AG10803 (cell line): ENCODE measurements at places on chromosomes 16 and 17.

DNA sequence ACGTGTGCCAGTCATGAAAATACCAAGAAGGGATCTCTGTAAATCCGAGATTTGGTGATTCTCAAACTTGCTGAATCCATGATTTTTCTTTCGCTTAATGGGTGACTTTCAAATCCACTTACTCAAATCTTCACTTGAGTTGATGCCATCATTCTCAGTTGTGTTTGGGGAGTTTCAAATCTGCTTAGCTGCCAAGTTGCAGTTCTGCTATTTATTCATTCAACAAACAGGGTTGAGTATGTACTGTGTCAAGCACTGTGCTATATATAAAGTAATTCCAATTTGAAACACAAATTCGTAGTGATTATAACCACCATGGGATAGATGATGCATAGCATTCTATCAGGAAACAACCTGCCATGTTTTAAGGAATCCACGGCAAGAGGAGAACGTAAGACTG, 394.3 kb downstream of the CDH13 start:
- no peak for DNase-seq

- no peak for DNase-seq
These were observed 13.4 kb upstream of the SLC38A8 start for GRCh38 chr16:84055801-84056634.

GRCh38 chr16:57693550-57693949, 1.1 kb upstream of the DRC7 start:
- DNase-seq = no peak

DNA sequence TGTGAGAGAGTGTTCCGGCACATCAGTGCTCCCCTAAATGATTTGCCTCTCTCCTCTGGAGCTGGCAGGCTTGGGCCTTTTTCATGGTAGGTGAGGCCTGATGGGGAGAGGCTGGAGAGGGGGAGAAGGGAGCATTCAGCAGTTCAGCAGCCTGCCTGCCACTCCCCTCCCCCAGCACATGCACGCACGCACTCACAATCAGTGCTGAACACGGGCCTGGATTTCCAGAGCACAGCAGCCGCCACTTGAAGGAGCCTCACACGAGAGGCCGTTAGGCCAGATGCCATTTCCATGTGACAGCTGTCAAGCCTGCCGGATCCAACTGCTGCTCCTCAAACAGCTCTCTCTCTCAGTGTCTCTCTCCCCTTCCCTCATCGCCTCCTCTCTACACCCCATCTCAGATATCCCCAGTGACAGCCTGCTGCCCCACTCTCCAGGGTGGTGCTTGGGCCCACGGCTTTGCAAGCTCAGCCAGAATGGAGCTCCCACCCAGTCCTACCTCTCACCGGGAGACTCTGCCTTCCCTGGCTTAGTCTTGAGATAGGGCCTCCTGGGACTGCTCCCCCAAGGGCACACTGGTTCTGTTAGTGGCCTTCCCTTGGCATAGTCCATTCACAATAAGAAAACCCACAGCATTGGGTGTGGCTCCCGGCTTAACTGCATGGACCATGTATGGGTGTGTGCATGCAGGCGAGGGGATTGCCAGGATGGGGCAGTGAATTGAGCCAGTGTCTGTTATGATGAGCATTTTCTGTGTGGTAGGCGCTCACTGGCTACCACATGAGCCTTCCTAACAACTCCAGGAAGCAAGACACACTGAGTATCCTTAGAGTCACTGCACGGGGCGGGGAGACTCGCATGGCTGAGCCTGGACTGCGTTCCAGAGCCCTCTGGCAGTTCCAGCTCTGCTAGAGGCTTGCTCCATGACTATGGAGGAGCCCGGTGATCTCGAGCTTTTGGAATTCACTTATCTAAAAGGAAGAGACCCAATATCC, 226.2 kb downstream of the CCDC182 start:
- DNase-seq = no peak

GRCh38 chr16:48405907-48406306, 20.7 kb upstream of the SIAH1 start:
- DNase-seq = no peak

DNA sequence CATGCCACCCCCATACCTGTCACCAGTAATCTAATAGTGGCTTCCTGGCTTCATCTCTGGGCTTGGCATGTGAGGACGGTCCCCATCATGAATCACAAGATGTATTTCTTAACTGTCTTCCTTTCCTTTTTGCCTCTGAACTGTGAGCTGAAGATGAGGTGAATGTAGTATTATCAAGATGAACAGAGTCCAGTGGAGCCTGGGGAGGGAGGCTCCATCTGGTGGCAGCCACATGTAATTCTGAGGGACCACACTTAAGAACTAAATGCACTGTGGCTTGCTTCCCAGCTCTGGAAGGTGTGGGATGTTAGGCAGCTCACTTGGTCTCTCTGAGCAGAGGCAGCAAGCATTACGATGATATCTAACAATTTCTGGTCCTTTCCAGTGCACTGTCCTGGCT, 354.9 kb upstream of the ASIC2 start:
- peak; percentile 18 for DNase-seq

DNA sequence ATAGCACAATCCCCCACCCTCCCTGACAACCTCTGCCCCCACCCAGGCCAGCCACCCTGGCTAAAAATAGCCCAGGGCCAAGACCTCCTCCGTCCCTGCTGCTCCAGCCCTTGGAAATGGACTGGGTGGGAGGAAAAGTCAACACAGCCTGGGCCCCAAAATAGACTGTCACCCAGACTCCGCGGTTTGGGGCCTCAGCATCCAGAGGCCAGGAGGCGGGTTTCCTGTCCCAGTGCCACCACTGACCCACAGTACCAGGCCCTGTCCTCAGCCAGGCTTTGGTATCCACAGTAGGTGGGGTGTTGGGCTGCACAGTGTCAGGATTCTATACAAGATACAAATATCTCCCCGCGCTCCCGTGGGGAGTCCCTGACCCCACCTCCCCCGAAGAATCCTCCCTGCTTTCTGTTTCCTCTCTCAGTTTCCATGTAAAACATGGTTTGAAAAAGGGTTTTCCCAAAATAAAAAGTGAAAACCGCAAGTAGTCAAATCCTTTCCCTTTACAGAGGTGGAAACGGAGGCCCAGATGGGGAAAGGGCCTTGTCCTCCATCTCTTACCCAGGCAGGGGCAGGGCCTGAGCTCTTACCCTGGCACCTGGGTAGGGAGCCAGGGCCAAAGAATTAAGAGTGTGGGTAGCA, 20.1 kb downstream of the CPNE2 start:
- no peak for DNase-seq

DNA sequence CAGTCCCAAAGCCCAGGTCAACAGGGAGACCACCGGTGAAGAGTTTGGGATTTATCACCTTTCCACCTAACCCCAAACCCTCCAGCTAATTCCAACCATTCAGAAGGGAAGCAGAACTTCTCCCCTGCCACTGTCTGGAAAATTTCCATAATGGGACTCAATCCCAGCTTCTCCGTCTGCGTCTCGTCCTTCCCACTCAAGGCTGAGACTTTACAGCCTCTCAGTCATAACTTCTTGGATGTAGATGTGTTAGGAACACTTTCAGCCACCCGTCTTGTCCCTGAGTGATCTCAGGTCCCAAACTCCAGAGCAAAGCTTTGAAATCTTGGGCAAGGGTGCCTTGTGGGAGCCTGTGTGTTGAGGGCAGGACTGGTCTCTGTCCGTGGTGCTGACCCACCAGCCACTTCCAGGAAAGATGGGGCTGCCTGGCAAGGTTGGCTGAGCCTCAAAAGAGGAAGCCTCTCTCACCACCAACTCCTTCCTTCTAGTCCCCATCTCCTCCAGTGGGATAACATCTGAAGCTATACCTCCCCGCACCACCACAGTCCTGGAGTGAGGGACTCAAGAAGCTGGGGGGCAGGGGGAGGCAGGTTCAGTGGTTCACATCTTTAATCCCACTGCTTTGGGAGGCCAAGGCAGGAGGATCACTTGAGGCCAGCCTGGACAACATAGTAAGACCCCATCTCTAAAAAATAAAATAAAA, 9.3 kb downstream of the GAS2L2 start:
- peak; percentile 24 for DNase-seq

GRCh38 chr16:54176376-54176901, 110.1 kb downstream of the IRX3 start:
- DNase-seq = peak; percentile 9

GRCh38 chr17:73089322-73090317, 2.9 kb downstream of the SLC39A11 start:
- no peak for DNase-seq

DNA sequence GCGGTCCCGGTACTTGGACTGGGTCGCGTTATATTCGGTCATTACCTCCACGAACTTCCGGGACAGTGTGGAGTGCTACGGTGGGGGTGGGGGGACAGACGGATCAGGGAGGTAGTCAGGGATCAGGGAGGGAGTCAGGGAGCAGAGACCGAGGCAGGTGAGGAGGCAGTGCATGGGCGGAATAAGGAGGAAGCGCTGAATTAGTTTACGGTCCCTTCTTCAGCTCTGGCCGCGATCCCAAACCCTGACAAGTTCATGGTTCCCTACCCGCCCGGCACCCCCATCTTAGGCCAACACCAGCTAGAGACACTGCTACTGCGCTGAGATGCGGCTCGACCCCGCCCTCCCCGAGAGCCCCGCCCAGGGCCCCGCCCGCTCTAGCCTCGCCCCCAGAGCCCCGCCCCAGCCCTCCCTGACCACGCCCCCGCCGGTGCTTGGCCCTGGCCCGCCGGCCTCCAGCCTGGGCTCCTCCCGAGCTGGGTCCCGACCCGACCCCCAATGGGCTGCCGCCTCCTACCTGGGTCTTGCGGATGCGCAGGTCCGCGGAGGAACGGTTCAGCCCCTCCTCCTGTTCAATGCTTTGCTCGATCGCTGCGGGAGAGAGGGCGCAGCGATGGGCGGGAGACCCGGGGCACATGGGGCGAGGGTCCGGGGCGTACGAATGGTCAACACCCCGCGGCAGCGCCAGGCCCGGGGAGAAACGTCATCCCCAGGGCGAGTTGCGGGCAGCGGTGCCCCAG, 12.1 kb downstream of the HSD3B7 start:
- peak; percentile 78 for DNase-seq

DNA sequence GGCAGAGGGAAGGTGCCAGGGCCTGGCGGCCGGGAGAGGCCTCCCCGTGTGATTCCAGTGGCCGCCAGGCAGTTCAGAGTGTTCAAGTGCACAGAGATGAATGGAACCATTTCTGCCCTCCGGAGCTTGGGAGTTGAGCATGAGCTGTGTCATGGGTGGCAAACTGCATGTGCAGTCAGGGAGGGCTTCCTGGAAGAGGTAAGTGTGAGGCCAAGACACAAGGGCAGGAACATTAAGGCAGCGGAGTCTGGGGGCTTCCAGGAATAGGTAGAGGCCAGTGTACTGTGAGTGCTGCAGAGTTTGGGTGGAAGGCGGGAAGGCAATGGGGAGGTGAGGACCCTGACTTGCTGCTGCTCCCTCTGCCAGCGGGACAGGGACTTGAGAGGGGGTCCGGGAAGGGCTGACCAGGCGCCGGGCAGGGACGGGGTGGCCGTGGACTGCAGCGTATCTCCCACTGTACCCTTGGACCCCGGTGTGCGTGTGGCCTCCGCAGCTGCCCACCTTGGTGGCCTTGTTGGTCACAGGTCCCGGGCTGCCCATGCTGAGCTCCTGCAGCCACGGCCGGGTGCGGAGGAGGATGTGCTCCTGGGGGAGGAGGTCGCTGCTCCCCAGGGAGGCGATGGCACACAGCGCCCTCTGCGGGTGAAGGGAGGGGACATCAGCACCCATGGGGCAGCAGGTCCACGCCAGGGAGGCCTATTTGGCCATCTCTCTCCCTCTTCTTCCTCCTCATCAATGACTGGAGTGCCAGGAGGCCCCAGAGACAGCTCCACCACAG, 7.5 kb upstream of the CEP131 start:
- DNase-seq = no peak

- DNase-seq = peak; percentile 68
These were observed 324.7 kb downstream of the SEC14L1 start for GRCh38 chr17:77465358-77466041.

DNA sequence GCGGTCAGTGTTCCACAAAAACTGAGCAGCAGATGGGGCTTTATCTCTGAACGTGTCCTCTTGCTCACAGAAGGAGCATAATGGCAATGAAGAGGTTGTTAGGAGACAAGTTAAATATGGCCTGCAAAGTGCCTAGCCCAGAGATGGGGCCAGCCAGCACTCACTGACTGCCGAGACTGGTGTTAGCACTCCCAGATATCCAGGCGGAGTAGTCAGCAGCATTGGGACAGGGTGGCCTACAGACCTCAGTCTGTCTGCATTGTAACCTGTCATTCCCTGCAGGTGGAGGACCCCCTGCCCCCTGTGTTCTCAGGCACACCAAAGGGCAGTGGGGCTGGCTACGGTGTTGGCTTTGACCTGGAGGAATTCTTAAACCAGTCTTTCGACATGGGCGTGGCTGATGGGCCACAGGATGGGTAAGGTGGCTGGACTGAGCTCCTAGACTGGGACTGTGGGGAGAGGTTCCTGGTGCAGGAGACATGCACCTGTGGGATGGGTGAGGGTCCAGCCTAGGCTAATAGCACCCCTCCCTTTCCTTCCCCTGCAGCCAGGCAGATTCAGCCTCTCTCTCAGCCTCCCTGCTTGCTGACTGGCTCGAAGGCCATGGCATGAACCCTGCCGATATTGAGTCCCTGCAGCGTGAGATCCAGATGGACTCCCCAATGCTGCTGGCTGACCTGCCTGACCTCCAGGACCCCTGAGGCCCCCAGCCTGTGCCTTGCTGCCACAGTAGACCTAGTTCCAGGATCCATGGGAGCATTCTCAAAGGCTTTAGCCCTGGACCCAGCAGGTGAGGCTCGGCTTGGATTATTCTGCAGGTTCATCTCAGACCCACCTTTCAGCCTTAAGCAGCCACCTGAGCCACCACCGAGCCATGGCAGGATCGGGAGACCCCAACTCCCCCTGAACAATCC, 4.2 kb downstream of the MFAP4 start:
- no peak for DNase-seq

DNA sequence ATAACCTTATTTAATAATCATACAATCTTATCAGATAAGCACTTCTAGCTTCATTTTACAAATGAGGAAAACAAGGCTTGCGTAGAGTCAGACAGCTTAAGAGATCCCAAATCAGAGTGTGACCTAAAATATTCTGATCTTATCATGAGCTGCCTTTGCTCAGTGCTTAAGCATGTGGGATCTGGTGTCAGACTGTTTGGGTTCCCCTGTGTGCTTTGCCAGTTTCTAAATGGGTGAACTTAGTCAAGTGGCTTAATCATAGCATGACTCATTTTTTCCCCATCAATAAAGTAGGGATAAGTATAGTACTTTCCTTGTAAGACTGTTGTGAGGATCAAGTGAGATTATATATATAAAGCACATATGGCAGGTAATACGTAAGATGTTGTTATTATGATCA, 612.6 kb upstream of the C16orf82 start:
- DNase-seq = no peak

GRCh38 chr17:1560101-1560857, 2.3 kb downstream of the PITPNA start:
- DNase-seq = no peak

DNA sequence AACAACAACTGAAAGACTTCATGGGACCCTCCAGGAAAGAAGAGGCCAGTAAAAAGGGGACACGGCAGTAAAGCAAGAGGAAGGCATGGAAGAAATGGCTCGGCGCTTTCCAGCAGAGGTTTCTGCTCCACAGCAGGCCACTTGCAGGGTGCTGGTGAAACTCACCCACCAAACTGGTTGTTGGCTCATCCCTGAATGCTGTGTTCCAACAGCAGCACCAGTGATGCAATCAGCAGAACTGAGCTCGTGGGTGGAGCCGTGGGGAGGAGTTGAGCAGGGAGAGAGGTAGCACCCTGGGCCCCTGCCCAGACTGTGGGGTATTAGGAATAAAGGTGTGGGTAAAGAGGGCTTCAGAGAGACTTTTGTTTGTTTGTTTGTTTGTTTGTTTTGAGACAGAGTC, 62.8 kb upstream of the ADCY9 start:
- peak; percentile 54 for DNase-seq
